ENCODE measurements at places on chromosomes 12 and 14. TPM values are rescaled to one million over a fixed set of nuclear protein-coding genes. Genes with fewer than 3 reads are reported as not detected.
A peak's percentile ranks its signal among the peaks of the same experiment; 100 is the strongest.

DNA sequence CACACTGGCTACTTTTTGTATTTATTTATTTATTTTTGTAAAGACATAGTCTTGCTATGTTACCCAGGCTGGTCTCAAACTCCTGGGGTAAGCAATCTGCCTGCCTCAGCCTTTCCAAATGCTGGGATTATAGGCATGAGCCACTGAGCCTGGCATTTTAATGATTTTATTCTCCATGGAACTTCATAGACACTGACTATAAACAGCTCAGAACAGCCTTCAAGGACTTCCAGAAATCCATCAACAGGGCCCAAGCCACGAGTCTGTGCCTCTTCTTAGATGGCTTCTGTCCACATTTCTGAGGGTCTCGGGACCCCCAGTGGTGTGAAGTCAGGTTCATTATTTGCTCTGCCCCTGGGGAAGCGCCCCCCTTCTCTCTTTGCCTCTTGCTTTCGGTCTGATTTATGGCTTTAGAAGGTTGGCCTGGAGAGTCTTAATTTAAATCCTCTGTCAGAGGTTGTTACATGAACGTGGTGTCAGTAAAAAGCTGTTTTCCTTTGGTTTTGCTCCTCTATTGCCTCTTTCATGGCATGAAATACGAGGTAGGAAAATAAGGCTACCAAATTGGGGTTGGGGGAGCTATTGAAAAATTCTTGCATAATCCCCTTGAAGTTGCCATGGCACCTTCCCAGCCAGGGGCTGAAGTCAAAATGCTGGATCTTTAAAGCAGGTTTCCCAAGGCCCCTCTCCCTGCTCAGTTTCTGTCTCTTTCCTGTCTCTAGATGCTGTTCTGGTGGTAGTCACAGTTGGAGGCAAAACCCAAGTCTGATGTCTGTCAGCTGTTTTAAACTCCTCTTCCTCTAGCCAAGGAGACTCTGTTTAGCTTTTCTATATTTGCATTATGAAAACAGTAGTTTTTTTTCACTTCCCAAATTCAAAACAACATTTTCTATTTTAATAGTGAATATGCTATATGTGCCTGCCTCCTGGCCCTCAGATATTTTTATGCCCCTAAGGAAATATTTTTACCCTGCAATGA is 129.4 kb downstream of the SMOC1 start:
- DNase-seq: peak; percentile 19

- DNase-seq: no peak
These were observed 20.7 kb downstream of the ACACB start for GRCh38 chr12:109137055-109137454.

- no peak for DNase-seq
These were observed 51.3 kb downstream of the KCNA5 start for GRCh38 chr12:5094986-5095385.

Gene RILPL1
- 22.1 TPM for polyA plus RNA-seq

Gene IFI27L1
- 33.8 TPM for polyA plus RNA-seq

- DNase-seq: no peak
These were observed 27.6 kb downstream of the CACNA2D4 start for GRCh38 chr12:1890810-1891209.

DNA sequence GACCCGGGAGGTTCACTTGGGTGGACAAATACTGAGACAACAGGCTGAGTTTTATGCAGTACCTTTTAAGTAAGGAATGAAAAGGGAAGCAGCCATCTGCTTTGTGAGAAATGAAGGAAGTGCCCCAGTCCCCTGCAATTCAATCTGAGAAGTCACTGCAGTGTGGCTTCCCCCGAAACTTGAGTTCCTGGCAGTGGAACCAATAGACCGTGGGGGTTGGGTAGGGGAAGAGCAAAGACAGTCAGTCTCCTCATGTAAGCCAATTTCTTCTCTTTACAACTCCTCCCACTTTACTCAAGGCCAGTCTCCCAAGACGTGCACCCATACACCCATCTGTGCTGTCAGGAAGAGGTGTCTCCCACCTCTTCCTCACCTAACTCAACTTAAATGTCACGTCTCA is 206.5 kb downstream of the BCAT1 start:
- DNase-seq: no peak

Gene ITPK1
- 27.1 TPM for polyA plus RNA-seq

DNA sequence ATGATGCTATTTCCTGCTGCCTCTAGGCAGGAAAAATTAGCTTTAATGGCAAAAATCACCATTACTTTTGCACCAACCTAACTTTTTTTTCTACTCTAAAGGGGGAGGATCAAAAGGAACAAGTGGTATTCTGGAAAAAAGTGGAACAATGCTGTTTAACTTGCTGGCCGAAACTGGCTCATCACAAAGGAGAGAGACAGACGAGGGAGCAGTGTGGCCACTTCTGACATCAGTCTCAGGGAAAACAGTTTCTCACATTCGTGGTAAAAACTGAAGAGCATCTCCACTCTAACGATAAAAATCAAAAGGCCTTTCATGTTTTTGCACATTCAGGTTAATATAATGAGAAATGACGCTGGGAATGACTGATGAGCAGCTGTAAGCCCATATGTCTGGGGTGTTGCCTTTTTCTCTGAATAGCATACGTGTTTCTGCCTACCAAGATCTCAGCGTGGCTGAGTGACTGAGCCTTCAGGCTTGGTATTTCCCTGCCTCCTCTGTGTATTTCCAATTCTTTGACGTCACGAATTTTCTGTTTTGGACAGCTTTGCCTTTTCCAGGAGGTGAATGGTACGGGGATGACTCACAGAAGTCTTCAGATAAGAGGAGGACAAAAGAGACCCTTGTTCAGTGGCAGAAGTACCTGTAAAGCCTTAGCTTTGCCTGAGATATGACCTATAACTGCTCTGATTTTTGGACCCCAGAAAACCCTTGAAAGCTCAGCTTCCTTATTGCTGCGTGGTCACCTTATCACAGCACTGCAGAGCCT is 358.8 kb downstream of the GLT1D1 start:
- DNase-seq: no peak

DNA sequence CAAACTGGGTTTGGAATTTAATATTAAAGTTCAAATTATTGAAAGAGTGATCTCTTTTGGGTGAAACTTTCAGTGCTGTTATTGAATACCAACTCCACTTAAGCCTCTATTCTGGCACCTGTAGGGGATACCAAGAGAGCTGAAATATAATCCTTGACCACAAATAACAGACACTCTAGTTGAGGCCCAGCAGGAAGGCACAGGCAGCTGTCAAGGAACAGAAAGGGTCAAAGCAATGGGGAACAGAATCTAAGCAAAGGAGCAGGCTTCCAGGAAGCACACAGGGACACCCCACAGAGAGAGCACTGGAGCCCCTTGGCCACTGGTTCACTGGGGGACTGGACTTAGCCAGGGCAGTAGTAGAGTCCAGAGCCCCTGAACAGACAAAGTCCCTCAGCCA is 120.9 kb upstream of the SFSWAP start:
- DNase-seq: no peak

DNA sequence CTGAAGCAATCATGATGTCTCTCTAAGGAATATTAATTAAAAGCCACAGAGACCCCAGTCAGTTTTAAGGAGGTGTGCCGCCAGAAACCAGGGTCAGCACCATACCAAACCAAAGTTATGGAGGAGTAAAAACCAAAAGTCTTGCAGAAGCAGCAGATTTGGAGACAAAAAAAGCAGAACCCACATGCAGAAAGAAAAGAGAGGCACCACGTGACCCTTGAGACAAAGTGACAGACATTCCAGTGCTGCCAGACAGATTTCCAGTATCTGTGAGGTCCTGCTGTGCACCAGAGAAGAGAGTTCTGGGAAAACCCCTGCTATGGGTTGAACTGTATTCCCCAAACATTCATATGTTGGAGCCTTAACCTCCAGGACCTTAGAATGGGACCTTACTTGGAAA is 59.7 kb downstream of the CAPZA3 start:
- no peak for DNase-seq

Gene ACVRL1
- polyA plus RNA-seq: 28.2 TPM

- no peak for DNase-seq
These were observed 39.5 kb upstream of the YAF2 start for GRCh38 chr12:42277396-42278127.

DNA sequence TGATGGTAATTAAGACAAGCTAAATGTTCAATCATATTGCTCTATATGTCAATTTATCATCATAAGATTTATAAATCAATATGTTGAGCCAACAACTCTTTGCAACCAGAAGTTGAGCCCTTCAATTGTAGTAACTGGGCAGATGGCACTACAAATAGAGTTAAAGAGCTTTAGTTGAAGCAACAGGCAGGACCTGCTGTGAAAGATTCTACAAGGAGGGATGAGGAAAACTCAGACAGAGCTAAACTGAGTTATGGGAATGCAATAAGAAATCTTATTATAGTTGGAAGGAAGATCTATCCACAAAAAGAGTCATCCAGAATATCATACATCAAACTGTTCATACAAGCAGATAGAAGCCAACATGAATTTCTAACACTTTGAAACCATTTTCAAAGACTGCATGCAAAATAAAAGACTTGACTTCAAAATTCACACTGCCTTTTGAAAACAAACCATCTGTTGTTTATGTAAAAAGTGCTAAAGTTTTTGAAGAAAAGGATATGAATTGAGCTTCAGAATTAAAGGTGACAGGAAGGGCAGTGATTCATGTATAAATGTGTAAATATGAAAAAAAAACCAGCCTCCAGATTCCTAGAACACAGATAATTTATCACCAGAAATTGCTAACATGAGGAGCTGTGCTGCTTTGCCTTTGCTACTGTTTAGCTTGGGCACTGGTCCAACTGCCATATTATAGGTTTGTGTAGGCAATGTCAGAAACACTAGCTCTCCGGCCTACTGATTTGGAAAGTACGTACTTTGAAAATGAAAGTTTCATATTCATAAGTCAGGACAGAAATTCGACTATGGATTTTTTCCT is 133.2 kb downstream of the SLC35F4 start:
- no peak for DNase-seq

- DNase-seq: no peak
These were observed at the start of gene NR1H4 for GRCh38 chr12:100473716-100474150. NR1H4 (plus strand) TSS chr12:100473866; CDS start chr12:100493324, 19,458 bp downstream.

GRCh38 chr12:105085501-105085900 is 1.2 kb upstream of the ALDH1L2 start:
- no peak for DNase-seq

DNA sequence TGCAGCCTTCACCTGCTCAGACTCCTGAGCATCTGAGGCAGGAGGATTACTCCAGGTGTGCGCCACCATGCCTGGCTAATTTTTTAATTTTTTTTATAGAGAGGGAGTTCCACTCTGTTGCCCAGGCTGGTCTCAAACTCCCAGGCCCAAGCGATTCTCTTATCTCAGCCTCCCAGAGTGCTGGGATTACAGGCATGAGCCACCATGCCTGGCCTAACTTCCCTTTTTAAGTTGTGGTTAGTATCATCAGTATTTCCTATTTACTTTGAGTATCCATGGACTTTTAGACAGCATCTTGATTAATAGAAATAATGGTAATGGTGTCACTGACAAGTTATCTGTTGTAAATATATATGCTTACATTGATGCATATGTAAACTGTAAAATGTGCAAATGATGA is 116.9 kb downstream of the FGD4 start:
- DNase-seq: no peak

Gene GPR135
- 7.4 TPM for polyA plus RNA-seq

DNA sequence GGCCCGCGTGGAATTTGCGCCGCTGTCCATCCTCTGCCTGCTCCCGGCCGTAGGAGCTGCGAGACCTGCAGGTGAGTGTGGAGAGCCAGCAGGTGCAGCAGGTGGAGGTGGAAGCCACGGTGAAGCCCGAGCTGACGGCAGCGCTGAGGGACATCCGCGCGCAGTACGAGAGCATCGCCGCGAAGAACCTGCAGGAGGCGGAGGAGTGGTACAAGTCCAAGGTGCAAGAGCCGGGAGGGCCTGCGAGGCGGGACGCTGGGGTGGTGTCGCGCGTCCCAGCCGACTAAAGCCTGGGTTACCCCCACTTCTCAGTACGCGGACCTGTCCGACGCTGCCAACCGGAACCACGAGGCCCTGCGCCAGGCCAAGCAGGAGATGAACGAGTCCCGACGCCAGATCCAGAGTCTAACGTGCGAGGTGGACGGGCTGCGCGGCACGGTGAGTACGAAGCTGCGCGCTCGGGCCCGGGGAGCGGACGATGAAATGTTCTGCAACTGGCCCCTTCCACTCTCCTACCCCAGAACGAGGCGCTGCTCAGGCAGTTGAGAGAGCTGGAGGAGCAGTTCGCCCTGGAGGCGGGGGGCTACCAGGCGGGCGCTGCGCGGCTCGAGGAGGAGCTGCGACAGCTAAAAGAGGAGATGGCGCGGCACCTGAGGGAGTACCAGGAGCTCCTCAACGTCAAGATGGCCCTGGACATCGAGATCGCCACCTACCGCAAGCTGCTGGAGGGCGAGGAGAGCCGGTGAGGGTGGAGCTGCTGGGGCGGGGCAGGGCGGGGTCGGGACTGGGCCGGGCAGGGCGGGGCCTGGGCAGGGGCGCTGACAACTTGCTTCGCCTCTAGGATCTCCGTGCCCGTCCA is 2.1 kb downstream of the PRPH start:
- DNase-seq: no peak

Gene BIN2
- 3.2 TPM for polyA plus RNA-seq

Gene GUCY2C
- polyA plus RNA-seq: 1.1 TPM

Gene PIANP
- 12.1 TPM for polyA plus RNA-seq

Gene ENDOU
- polyA plus RNA-seq: 0.40 TPM

GRCh38 chr14:48526307-48526706 is 850.9 kb upstream of the MDGA2 start:
- DNase-seq: no peak

DNA sequence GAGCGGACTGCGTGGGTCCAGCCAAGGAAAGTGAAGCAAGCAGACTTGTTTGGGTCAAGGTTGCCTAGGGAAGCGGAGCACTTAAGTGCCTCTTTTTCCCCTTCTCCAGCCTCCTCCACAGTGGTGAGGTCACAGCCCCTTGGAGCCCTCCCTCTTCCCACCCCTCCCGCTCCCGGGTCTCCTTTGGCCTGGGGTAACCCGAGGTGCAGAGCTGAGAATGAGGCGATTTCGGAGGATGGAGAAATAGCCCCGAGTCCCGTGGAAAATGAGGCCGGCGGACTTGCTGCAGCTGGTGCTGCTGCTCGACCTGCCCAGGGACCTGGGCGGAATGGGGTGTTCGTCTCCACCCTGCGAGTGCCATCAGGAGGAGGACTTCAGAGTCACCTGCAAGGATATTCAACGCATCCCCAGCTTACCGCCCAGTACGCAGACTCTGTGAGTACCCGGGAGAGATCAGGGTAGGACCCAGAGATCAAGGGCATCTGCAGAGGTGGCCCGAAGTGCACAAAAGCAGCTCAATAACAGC is at the start of gene TSHR:
TSS of gene TSHR (plus strand) at position 206 of the 526 bp plus-strand sequence. CDS start at position 266, 60 bp downstream.
- DNase-seq: no peak

DNA sequence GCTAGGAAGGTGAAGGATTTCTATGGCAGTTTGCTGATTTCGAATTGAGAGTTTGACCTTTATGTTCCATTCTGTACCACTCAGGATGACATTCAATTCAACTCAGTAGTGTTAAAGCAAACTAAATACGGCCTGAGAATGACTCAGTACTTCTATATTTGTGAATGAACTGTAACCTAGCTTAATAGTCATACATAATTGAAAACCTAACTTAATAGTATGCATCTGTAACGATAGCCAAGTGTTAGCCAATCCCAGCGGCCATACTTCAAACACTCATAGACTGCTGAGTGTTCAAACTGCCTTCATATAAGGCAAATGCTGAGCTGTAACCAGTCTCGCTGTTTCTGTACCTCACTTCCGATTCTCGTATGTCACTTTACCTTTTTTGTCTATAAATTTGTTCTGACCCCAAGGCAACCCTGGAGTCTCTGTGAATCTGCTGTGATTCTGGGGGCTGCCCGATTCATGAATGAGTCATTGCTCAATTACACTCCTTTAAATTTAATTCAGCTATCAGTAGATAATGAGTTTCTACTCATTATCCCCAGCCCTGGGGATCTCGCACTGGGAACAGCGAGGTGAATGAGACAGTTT is 98.5 kb upstream of the SLC24A4 start:
- DNase-seq: no peak

Gene PTPRQ
- polyA plus RNA-seq: 53.1 TPM
